ENCODE measurements at places on chromosomes 7 and 10. TPM values are rescaled to one million over a fixed set of nuclear protein-coding genes. Genes with fewer than 3 reads are reported as not detected.

The ANK3 gene
- 14.2 TPM for total RNA-seq

The ANKRD61 gene
- total RNA-seq: not detected

The SCD gene
- total RNA-seq: 297 TPM

The RPP38 gene
- 13.0 TPM for total RNA-seq

The RASA4B gene
- 26.1 TPM for total RNA-seq

The ZNF398 gene
- total RNA-seq: 10.8 TPM

The GTF2IRD2 gene
- total RNA-seq: 4.7 TPM

The BLNK gene
- not detected for total RNA-seq

The TFPI2 gene
- 15.0 TPM for total RNA-seq

The CRYGN gene
- total RNA-seq: not detected

The AQP1 gene
- 10.3 TPM for total RNA-seq

The VWDE gene
- 0.38 TPM for total RNA-seq

The HEPACAM2 gene
- total RNA-seq: not detected

The NEUROD6 gene
- total RNA-seq: not detected

The MAD1L1 gene
- total RNA-seq: 67.3 TPM

Data from mesangial cell (primary cell).